ENCODE measurements at places on chromosomes 1 and 21.

GRCh38 chr1:98172578-98172977 lies 251.7 kb upstream of the DPYD start:
- no peak for DNase-seq

DNA sequence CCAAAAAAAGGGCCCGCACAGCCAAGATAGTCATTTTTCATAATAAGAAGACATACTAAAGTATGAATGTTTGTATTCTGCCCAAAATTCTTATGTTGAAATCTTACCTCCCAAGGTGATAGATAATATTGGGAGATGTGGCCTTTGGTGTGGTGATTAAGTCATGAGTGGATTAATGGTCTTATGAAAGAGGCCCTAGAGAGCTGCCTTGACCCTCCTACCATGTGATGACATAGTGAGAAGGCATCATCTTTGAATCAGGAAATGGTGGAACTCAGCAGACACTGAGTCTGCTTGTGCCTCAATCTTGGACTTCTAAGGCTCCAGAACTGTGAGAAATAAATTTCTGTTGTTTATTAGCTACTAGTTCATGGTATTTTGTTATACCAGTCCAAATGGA lies 11.8 kb upstream of the RNPC3 start:
- no peak for DNase-seq

GRCh38 chr1:9265968-9266367 lies 26.7 kb upstream of the SPSB1 start:
- DNase-seq = no peak

DNA sequence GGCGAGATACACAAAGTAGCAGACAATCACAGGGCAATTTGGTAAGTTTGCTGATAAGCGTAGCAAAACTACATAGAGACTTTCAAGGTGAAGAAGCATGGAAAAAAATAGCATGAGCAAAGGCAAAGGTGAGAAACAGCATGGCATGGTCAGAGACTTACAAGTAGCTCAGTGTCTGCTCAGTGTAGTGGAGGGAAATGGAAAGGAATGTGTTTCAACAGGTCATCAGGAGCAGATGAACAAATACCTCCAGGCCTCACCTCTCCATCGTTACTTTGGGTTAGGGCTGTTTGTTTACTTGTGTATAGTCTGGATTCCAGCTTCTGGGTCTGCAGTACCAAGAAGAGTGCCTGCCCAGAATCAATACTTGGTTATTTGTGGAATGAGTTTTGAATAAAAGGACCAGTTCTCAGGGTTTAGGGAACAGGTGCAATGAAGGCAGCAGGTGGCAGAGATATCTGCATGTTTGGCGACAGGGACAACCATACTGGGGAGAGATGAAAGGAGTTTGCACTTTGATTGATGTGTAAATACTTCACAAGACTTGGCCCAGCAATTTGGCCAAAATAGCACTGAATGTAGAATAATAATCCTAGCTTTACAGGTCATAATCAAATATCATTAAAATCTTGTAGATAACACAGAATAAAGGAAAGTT lies 97.0 kb upstream of the FGGY start:
- DNase-seq = no peak
